ENCODE measurements at places on chromosomes 7 and 10.

DNA sequence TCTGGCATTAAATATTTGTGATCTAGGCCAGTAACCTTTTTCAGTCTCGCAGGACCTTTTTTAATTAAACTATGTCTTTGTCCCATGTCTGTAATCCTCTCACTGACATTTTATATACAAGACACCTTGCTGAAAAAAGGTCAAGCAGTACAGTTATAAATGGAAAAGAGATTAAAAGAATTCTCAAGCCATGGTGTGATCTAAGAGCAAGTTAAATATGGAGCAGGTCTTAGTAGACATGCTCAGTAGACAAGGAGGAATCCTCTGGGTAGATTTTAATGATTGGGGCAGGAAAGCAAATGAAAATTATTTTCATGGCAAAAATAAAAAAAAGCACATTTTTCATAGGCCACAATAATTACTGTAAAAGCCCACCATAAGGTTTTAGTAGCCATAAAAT lies 203.5 kb downstream of the PPP1R3A start:
- DNase-seq: no peak

DNA sequence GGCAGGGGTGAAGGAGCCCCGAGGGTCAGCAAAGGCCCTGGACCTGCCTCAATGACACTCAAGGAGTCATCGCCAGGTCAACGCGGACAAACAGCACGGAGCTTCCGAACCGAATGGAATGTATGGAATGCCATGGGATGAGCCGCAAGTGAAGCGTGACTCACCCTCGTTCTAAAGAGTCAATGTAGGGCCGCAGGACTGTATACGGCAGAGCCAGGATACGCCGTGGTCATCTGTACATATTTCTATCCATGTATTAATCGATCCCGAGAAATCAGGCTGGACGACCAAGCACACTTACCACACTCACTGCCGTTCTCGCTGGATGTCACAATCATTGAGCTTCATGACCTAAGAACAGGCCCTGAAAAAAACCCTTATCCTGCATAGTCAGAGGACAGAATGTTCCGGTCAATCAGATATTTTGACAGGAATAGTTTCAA lies 4.3 kb downstream of the SNX8 start:
- peak; percentile 97 for DNase-seq

DNA sequence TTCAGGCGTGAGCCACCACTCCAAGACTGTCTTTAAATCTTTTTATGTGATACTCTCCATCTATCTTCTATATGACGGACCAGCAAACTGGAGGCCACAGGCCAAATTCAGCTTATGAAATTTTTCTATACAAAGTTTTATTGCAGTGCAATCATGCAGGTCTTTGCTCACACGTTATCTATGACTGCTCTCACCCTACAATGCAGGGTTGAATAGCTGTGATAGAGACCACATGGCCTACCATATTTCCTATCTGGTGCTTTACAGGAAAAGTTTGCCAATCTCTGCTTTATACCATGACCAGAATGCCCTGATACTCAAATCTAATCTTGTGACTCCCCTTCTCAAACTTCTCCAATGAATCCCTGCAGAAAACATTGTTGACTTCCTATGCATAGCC lies 89.5 kb upstream of the ACBD5 start:
- no peak for DNase-seq

DNA sequence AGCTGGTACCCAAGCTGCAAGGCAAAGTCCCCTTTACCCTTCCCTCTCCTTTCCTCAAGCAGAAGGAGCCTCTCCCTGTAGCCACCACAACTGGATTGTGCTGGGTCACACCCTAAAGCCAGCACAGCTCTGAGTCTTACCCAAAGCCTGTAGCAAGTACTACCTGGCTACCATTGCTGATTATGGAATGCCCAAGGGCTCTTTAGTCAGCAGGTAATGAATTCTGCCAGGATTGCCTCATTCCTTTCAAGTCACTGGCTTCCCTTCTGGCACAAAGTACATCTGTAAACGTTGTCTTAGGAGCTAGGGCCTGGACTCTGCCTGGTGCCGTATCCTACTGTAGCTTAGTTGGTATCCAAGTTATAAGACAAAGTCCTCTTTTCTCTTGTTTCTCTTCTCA lies 52.0 kb downstream of the FAS start:
- DNase-seq: no peak

DNA sequence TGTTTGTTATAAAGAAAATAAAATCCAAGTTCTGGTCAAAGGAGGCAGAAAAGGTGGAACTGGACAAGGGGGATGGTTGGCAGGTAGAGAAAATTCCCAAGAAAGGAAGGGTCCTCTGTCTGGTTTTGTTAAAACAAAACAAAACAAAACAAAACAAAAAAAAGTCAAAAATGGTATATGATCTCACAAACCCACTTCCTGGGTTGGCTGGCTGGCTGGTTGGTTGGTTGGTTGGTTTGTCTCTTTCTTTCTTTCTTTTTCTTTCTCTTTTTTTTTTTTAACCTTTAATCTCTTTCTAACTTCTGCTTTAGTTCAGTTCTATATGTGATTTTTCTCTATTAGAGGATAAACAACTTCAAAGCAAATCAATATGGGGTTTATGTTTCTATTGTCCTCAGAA lies 41.1 kb upstream of the CPN1 start:
- no peak for DNase-seq

- DNase-seq: peak; percentile 78
Measured at GRCh38 chr10:60123172-60123571, 216.8 kb upstream of the CCDC6 start.

- no peak for DNase-seq
Measured at GRCh38 chr7:52463341-52463740, 572.1 kb upstream of the POM121L12 start.

- no peak for DNase-seq
Measured at GRCh38 chr10:5433182-5433581, 20.8 kb downstream of the NET1 start.

DNA sequence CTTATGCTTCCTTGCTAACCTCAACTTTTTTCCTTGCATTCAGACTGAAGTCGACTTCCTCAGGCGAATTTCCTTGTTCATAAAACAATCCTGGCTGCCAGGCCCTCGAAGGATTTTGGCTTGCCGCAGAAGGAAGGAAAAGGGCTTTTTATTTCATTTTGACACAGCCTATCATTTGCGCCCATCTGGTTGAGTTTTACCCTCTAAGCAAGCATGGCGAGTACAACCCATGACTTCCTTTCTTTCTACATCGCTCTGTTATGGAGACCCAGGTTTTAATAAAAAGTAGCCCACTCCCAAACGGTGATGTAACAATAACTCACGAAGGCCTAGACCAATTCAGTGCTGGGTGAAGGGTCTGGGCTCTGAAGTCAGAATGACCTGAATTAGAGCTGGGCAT lies 109.3 kb downstream of the PRPF18 start:
- no peak for DNase-seq

DNA sequence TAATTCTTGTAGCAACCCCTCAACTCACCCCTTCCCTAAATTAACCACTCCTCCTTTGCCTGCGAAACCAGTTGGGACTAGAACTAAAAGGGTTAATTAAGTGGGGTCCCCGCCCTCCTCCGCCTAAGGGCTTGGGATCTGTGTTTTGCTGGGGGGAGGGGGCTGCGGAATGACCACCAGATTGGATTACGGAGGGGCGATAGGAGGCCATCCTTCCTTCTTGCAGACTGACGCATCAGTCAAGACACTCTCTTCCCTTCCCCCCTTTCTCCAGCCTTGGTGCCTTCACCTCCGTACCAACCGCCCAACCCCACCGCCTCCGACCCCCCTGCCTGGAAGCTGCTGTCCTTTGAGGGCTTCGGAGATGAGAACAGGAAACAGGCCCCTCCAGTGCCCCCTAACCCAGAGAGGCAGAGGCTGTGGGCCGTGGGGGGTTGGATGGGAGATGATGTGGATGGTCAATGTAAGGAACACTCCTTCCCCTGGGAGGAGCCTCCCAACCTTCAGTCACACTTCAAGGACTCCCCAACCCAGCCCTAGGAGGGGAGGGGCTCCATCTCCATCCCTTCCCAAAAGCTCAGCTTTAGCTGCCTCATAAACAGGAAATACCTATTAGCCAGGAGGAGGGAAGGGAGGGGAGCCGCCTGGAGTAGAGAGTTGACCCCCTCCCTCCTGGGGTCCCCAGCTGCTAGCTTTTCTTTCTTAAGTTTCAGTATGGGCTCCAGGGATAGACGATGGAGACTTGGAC lies 997 bp upstream of the LDB1 start:
- peak; percentile 44 for DNase-seq

DNA sequence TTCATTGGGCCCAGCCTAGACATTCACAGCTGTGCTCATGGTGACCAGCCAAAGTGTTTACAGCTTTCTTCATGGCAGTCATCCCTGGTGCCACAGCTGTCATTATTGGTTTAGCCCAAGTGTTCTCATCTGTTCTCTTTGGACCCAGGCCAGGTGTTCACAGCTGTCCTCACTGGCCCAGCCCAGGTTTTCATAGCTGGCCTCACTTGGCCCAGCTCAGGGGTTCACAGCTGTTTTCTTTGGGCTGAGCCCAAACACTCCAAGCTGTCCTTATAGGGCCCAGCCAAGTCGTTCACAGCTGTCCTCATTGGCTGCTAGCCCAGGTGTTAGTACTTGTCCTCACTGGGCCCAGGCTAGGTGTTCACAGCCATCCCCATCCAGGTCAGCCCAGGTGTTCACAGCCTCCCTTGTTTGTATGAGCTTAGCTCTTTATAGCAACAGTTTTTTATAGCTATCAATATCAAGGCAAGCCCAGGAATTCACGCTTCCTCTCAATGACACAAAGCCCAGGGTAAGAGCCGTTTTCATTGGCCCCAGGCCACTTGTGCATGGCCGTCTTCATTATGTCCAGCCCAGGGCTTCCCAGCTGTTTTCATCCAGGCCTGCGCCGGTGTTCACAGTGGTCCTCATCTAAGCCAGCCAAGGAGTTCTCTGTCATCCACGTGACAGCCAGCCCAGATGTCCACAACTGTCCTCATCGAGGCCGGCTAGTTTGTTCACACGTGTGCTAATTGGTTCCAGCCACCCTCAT lies 11.6 kb downstream of the FRG2B start:
- DNase-seq: no peak

- DNase-seq: peak; percentile 86
Measured at GRCh38 chr10:17348501-17349349, 105.7 kb downstream of the ST8SIA6 start.

GRCh38 chr7:154953006-154953684 lies 49.8 kb downstream of the PAXIP1 start:
- peak; percentile 35 for DNase-seq

DNA sequence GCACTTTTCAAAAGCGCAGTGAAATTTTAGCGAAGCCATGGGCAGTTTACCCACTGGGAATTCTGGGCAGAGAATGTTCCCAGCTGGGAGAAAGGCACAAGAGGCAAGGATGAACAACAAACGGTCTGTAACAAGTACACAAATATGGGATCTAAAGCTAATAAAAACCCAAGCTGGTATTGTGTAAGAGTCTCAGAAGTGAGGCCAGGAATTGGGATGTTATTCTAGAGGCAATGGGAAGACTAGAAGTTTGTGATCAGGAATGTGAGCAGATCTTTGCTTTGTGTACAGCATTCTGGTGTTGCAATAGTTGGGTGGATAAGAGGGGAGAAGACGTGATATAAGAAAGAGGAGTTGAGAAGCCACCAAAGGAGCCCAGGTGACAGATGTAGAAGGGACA lies 15.0 kb downstream of the FZD9 start:
- peak; percentile 21 for DNase-seq

GRCh38 chr7:150980663-150981062 lies 2.5 kb upstream of the KCNH2 start:
- no peak for DNase-seq

DNA sequence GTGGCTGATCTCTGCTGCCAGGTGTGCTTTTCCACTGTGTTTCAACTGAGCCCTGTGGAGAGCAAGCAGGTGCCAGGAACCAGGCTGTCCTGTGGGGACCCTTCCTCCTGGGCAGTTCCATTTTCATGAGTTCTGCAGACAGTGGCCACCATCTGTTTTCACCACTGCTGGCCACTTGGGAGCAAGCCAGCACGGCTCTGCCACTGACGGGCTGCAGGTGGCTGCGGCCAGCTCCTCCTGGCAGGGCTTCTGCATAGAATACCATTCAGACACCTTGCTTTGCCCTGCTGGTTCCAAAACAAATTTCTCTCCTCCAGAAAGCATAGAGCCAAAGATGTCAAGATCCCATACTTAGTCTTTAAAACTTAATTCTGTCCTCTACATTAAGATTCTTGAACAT lies 48.3 kb downstream of the LANCL2 start:
- no peak for DNase-seq

GRCh38 chr7:8295638-8296361 lies 33.8 kb upstream of the ICA1 start:
- DNase-seq: peak; percentile 86

DNA sequence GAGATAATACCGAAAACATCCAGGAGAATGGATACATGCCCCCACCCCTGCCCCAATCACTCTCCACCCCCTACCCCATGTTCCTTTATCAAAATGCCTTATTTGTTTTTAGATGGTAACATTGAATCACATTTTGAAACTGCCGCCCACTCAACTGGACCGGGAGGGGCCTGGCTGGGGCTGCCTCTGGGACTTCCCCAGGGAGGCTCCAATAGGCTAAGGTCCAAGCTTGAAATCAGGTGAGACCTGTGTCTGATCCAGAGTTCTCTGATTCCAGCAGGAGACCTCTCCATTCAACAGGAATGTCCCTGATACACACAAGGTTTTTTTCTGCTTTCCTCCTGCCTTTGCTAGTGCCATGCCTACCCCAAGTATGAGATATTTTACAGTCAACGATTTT lies 43.8 kb upstream of the ACSL5 start:
- DNase-seq: no peak

DNA sequence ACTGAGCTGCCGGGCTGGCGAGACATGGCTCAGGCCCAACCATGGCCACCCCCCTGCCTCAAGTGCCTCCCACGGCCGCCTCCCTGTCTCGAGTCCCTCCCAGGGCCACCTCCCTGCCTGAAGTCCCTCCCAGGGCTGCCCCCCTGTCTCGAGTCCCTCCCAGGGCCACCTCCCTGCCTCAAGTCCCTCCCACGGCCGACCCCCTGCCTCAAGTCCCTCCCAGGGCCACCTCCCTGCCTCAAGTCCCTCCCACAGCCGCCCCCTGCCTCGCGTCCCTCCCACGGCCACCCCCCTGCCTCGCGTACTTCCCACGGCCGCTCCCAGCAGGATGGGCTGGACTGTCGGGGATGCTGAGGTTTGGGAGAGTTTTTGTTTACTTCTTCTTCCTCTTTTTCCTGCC lies 462.5 kb downstream of the PTPRN2 start:
- DNase-seq: no peak

DNA sequence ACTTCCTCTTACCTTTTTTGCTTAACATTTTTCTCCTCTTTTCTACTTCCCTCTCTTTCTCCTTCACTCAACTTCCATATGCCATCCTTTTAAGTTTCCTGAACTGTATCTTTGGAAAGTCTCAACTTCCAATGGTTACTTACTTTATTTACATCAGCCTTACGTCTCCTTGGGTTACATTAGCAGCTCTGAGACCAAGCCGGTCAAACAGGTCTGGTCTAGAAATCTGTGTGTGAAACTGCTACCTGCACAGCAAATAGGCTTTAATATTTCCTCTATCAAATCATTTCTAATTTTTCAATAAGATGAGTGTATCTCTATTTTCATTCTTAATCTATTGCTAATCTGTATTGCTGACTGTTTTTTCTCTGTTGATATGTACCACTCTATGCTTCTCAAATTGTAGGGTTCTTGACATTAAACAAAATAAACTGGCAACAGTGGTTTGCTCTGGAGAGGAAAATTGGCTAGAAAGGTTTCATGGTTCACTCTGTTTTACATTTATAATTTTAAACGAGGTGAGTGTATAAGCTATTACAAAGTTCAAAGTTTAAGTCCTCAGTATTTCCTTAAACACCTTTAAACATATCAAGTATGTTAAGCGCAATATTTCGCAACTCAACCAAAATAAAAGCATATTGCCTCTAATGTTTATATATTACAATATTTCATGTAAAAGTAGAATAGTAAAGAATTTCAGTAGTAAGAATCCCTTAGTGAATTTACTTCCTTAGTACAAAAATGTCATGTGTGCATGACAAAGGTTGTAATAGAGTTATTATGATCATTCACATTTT lies 3.6 kb upstream of the SEMA3C start:
- no peak for DNase-seq

Measured in amniotic epithelial cell (primary cell).